ENCODE measurements at places on chromosomes 6 and 20.

DNA sequence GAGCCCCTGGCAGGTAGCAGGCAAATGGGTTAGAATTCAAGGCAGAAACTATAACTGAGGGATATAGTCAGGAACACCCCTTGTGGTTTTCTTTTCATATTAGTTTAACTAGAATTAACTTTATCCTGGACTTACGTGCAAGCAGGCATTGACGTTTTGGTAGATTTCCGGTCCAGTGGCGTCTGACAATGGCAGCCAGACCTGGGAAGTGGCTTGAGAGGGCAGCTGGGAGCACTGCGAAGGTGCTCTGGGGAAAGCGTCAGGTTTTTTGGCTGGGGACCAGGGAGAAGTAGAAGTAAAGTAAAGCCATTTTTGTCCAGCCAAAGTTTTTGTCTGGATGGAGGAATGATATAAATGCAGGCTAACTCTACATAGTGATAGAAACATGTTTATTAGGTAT lies 8.4 kb upstream of the ACSS1 start:
- no peak for DNase-seq

DNA sequence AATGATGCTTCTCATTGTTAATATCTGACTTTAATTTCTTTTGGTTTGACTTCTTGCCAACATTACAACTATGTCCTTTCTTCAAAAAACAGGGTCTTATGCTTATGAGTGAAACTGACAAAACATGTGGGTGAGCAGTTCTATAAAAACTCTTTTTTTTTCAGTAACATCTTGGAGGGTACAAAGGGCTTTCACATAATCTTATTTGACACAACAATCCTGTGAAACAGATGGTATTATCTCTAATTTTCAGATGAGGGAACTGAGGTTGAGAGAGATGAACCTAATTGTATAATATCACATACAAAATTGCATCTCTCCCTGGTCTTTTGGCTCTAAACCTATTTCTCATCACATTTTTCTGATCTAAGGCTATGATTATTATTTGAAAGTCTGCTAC lies 38.3 kb downstream of the MAPK14 start:
- no peak for DNase-seq

- no peak for DNase-seq
Observed at GRCh38 chr6:116438590-116439448, 22.4 kb upstream of the CALHM6 start.

DNA sequence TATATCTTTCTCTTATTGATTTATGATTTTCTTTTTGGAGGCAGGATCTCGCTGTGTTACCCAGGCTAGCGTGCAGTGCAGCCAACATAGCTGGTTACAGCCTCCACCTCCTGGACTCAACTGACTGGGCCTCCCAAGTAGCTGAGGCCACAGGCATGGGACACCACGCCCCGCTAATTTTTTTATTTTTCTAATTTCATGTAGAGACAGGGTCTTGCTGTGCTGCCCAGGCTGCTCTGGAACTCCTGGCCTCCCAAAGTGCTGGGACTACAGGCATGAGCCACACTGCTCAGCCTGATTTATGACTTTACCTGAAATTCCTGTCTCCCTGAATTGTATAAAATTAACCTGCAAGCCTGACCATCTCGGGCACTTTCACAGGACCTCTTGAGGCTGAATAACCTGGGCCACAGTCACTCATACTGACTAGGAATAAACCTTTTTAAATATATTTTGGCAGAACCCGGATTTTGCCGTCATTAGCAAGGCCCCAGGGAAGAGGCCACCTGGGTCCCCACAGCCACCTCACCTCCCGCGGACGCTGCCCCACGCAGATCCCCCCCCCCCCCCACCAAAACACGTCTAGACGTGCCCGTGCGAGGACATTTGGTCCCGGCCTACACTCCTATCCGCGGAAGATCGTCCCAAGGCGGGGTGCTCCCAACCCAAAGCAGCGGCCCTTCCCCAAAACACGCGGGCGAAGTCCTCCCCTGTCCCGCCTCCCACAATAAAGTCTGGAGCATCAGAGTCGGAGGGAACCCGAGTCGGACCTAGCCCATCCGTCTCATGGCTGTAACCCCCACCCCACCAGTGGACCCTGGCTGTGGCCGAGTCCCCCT lies 902 bp downstream of the ZNF337 start:
- no peak for DNase-seq

- DNase-seq: no peak
Observed at GRCh38 chr6:156827382-156827781, 50.2 kb downstream of the ARID1B start.

Measured in SW 1271 (cell line).